ENCODE measurements at places on chromosomes 7 and 10.

DNA sequence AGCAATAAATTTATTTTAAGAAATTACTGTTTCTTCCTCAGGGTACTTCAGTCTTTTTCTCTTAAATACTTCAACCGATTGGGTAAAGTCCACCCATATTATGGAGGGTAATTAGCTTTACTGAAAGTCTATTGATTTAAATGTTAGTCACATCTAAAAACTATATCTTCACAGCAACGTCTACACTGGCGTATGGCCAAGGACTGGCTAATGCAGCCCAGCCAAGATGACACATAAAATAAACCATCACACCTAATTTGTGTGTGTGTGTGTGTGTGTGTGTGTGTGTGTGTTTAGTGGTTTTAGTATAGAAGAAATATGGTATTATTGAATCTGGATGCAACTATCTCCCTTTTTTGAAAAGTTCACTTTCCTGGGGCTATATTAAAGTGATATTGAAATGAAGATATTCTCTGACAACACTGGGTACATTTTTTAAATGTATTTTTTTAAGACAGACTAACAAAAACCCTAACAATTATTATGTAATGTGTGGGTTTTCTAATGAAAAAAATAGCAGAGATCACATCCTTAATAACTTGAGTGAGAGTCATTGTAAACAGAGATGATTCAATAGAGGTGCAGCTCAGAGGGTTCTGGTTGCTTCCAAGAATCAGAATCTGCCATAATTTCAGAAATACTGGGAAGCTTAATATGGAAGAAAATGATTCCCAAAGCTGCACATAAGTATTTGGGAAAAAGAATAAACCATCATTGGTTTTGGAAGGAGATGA, 584.2 kb upstream of the MBL2 start:
- no peak for DNase-seq

GRCh38 chr7:30634193-30634626, 39.5 kb downstream of the GARS1 start:
- DNase-seq, result no peak

GRCh38 chr10:5585517-5586206, 60.9 kb downstream of the CALML3 start:
- no peak for DNase-seq

DNA sequence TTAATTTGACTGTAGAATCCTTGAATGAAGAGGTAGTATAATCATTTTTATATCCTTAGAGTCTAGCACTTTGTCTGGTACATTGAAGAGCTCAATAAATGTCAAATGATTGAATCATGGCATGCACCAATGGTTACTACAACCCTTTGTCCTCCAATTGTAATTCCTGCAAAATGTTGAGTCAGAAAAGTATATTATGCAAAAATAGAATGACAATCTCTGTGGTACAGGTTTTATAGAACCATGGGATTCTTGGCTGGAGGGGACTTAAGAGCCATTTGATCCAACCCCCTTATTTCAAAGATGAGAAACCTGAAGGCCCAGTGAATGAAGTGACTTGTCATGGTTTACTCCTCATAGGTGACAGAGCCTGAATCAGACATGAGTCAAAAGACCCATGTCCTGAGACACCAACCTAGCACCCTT, 30.9 kb upstream of the SMKR1 start:
- DNase-seq, result no peak

DNA sequence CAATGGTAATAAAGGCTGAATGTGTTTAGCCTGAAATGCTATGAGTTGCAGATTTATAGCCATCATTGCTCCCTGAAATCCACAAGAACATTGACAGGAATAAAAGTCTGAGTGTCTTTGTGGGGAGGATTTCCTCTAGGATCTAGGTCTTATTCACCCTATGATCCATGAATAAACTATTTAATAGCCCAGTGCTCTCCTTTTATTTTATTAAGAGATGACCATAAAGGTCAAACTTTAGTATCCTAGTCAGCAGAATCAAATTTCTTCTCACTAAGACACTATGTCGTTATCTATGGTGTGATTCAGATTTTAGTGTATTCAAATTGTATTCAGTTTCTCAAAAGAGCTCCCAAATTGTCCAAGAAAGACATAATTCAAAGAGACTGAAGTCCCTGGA, 67.8 kb upstream of the AKR1E2 start:
- no peak for DNase-seq
